CD4-positive, alpha-beta T cell (primary cell): ENCODE measurements at places on chromosomes 1 and 21.

- DNase-seq: no peak
These were observed 5.9 kb downstream of the CEP85 start for GRCh38 chr1:26239936-26240335.

- DNase-seq: no peak
These were observed 93.6 kb upstream of the ACTRT2 start for GRCh38 chr1:2927393-2928360.

DNA sequence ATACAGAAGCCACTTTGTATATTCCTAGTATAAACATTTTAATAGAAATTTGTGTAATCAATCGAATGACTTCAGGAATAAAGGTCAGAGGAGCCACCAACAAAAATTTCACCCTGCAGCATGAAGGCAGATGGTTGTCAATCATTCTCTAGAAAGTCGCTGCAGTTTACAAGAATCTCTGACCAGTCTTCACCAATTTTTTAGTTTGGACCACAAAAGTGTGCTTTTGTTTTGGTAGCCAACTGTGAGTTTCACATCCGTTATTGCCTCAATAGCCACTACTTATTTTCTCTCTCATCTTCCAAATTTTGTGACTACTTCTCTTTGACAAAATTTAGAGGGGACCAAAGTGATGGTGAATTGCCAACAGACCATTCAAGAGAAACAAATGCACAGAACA is 1155.6 kb downstream of the AMY1C start:
- no peak for DNase-seq

GRCh38 chr21:37562920-37563640 is 196.5 kb downstream of the DYRK1A start:
- DNase-seq: no peak

DNA sequence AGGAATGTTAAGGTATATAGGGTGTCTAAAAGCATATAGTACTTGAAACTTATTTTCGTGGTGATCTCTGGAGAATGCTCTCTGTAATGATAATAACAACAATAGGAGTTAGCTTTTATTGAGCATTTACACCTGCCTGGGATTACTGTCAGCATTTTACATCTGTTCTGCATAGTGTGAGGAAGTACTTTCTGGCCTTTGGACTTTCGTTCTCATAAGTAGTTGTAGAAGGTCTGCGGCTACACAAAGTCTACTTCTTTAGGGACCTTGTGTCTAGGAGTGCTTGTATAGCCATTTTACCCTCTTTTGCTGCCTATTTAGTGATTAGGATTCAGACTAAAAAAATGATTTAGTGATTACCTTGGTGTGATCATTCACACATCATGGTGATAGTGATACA is 103.6 kb upstream of the GPR52 start:
- DNase-seq: no peak

DNA sequence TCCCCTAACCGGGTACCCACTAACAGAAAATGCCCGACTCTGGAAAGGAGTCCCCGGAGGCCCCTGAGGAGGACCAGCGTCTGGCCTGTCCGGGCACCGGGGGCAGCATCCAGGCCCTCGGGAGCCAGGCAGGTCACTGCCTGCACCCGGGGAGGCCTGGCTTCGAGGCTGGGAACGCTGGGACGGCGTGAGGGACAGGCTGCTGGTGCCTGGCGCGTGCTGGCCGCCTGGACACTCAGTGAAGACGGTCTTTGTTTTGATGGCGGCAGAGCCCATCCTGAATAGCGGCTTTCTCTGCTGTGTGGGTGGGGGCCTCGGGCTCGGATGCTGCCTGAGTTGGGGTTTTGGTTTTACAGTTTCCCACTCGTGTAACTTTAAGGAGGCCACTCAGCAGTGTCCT is 37.6 kb downstream of the PRKCZ start:
- DNase-seq: no peak

DNA sequence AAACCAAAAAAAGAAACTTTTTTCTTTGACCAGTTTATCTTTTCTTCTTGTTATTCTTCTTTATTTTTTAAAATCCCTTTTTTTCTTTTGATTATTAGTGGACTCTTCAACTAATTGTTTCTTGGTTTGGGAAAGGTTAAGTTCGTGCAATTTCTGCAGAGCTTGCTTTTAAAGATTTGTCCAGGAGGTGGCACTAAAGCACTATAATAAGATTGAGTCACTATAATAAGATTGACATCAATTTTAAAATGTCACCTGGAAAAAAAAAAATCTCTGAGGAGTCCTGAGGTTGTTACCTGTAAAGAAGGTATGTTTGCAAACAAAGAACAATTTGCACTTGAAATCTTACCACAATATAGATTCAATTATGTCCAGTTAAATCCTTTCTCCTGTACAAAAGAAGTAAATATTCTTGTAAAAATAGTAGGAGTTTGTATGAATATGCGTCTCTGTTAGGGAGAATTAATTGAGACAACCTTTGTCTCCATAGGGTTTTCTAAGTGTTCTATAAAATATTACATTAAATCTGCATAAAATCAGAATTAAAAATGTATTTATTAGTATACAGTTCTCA is 166.7 kb downstream of the ADGRL4 start:
- DNase-seq: no peak

DNA sequence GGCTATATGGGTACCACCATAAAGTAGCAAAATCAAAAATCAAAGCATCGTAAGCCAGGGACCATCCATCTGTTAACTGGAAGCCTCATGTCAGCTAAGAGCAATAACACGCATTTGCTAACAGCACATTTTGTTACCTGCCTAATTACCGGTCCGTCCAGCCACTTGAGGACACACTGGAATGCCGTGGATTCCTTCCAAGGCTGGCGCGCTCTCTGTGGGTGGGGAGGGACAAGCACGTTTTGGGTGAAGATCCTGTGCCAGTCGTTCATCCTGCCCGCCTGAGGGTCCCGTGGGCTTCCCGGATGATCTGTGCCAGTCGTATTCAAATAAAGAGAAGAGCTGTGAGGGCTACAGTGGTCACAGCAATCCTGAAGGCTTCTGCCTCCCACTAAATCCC is 6.2 kb downstream of the NPHP4 start:
- DNase-seq: no peak

GRCh38 chr1:207842506-207842905 is 68.4 kb downstream of the CD34 start:
- DNase-seq: no peak

- no peak for DNase-seq
These were observed 356.2 kb upstream of the TMPRSS15 start for GRCh38 chr21:18759751-18760161.

DNA sequence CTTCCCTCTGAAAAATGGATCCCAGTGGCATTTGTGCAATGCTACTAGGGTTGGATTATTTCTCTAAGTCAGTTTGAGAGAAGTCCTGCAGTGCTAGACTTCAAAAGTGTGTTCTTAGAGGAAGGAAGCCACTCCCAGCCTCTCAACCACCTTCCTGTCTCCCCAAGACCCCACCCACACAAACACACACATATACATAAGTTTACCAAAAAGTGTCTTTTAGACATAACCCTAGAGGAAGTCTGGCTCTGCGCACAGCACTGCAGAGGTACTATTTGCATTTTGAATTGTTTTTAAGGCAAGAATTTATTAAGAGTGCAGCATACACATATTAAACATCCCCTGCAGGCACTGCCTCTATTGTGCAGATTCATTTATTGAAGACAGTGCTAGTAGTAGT is 127.3 kb downstream of the HHIPL2 start:
- peak; percentile 37 for DNase-seq

GRCh38 chr1:109803901-109804331 is 40.2 kb upstream of the EPS8L3 start:
- no peak for DNase-seq

GRCh38 chr21:36915696-36916245 is 50.7 kb downstream of the HLCS start:
- DNase-seq: no peak

GRCh38 chr21:38834725-38835124 is 29.0 kb downstream of the ETS2 start:
- DNase-seq: no peak

DNA sequence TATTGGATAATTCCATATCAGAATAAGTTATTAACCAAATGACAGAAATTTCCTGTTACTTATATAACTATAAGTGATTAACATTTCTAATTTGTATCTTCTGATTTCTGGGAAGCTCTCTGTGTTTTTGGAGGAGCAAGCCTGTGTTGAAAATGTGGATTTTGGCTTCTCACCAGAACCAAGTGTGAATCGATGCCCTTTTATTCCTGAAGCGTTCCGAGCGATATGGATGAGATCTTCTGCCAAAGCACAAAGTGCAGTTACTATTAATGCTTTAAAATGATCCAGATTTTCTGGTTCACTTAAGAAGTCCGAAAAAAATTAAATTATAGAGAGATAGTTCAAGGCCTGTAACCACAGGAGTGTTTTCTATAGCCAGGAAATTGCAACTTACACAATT is 22.8 kb downstream of the ALG14 start:
- no peak for DNase-seq

DNA sequence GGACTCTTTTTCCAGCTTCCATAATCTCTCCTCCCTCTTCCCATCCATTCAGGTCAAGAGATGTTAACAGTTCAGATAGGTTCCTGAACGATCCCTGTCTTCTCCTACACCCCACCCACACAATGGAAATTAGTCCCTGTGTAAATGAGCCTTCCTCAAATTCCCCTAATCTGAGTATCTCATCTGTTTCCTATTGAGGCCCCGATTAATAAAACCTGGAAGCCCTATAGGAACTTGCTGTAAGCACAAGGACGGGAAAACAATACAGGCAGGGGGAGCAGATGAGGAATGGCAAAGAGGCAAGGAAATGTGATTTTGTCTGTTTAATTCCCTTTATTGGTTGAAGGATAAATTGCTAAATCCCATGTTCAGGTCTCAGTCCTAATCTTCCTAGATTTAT is 7.1 kb upstream of the GPX7 start:
- DNase-seq: no peak

- DNase-seq: no peak
These were observed 15.9 kb downstream of the BCAN start for GRCh38 chr1:156657741-156658319.
